ENCODE measurements at places on chromosomes 3 and 15.

DNA sequence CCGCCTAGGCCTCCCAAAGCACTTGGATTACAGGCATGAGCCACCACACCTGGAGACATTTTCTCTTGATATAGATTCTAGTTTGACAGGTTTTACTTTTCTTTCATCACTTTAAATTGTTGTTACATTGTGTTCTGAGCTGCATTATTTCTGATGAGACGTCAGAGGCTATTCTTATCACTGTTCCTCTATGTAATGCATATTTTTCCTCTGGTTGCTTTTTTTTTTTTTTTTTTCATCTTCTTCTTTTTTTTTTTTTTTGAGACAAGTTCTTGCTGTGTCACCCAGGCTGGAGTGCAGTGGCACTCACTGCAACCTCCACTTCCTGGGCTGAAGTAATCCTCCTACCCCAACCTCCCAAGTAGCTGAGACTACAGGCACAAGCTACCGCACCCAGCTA is 41.2 kb downstream of the TRA2B start:
- no peak for DNase-seq

DNA sequence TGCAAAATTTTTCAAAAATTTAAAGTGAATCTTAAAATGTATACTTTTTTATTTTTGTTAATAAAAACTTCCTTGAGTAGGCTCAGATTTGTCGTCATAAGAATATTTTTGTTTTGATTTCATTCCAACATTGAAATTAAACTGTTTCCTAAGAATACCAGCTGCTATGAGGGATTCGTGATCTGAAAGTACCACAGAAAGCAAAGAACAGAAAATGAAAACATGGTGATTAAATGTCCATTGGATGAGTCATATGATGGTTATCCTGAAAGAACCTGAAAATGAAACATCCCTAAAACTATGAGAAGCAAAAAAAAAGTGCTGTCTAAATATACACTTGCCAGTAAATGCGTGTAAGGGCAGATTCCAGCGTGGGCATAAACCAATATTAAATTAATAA is 143.8 kb downstream of the GMNC start:
- DNase-seq = no peak

DNA sequence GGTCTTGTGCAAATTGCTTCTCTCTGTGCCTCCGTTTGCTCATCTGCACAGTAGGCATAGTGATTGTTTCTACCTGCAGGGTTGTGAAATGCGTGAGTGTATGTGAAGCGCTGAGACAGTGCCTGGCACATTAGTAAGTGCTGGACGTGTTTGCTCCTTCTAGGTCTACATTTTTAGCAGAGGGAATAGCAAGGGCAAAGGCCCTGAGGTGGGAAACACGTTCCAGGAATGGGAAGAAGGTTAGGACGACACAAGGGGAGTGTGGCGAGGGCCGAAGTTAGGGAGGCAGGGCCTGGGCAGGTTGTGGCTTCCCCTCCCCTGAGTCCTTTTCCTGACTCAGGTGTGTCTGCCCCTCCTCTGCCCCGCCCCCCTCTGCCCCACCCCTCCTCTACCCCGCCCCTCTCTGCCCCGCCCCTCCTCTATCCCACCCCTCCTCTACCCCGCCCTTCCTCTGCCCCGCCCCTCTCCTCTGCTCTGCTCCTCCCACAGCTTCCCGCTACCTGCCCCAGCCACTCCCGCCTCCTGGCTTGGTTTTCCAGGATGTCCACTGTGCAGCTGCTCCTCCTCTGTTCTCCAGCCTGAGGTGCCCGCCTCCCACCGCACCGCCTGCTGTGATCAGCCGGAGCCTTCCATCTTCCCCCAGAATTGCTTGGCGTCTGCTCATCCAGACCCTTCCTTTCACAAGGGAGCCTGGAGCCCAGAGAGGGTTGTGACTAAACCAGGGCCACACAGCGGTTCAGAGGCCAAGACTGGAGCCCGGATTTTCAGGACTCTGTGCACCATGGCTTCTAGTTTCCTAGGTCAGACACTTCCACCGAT is 31.1 kb upstream of the SMAD6 start:
- peak; percentile 69 for DNase-seq

- DNase-seq = no peak
These were observed 1.3 kb downstream of the DENND4A start for GRCh38 chr15:65790694-65791334.

- DNase-seq = no peak
These were observed 11.1 kb downstream of the ADAMTS7 start for GRCh38 chr15:78800189-78800588.

GRCh38 chr3:284322-284721 is 87.8 kb downstream of the CHL1 start:
- DNase-seq = no peak

DNA sequence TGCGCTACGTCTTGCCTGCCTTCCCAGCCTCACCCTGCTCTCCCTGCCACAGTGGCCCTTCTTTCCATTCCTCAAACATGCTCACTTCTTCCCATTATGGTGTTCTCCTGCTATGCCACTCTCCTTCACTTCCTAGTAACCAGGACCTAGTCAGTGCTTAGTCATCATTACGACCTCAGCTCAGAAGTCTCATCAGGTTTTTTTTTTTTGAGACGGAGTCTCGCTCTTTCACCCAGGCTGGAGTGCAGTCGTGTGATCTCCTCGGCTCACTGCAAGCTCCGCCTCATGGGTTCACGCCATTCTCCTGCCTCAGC is 149.5 kb downstream of the GREM1 start:
- DNase-seq = no peak

DNA sequence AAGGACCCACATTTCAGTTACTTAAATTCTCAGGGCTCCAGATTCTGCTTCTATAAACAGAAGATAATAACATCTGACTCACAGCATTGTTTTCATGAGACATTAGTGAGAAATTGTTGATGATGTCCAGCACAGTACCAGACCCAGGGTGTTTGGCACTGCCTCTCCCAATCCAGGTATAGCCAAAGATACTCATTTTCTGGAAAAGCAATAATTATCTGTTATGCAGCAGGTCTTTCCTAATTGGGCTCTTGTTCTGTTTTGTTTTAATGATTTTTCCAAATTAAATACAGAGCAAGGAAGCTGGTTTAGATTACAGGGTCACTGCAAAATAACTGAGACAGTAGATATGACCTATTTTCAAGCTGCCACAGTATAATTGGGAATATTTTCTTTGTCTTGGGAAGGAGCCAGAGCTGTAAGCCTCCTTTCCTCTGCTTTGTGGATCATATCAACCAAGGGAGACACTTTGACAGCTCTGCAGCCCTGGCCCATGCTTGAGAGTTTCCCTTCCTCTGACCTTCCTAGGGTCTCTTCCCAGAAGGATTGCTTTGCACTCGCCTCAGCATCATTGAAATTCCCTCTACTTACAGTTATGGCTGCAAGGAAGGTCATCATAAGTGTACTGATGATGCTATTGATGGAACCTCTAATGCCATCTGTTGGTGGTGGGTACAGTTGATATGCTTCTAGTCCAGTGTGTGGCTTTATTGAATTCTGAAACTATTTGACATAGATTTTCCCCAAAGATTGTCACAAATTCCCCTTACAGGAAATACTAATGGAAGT is 522.4 kb upstream of the ADAMTS9 start:
- DNase-seq = no peak

DNA sequence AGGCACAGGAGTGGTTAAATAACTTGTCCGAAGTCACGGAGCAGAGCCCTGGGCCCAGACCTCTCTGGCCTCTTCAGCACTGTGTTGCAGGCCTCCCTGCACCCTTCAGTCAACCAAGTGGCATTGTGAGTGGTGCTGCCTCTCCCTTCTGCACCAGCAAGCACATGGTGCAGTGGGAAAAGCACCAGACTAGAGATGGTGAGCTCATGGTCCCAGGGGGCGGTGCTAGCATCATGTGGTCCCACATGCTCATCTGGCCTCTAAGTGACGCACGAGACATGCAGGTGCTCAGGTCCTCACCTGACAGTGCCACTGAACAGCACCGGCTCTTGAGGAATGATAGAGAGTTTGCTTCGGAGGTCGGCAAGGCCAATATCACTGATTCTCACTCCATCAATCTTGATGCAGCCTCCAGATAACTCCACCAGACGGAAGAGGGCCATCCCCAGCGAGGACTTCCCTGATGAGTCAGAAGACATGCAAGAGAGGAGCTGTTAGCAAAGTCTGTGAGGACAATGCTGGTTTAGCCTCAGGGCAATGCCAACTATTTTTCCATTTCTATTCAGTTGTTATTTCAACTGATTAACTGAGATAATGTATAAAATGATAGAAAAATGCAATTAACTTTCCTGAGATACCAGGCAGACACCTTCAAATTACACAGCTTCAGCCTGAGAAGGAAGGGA is 53.1 kb upstream of the PARL start:
- DNase-seq = no peak

- DNase-seq = no peak
These were observed 60.5 kb downstream of the SH3BP5 start for GRCh38 chr3:15271785-15272381.

- no peak for DNase-seq
These were observed 196.1 kb upstream of the IGF1R start for GRCh38 chr15:98452238-98452637.

GRCh38 chr3:72488738-72489035 is 359.6 kb downstream of the SHQ1 start:
- DNase-seq = no peak

- no peak for DNase-seq
These were observed 775.8 kb upstream of the ARPP21 start for GRCh38 chr3:34863485-34863884.

DNA sequence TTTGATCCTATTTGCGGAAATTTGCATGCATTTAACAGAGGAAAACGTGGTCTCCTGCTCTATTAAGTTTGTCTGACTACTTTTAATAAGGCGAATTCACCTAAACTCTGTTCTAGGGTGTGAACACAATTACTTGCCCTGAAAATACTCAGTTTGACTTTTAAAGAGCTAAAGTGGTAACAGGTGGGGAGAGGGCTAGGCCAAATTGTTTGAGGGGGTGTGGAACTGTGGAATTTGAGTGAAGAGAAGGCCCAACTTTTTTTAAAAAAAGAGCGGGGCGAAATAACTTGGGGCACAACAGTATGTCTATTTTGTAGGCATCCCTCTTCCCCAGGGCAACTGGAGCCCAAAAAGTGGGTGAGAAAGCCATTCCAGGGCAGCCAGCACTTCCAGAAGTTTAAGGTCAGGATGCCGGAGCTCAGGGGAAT is 580 bp upstream of the FXR1 start:
- DNase-seq = no peak

DNA sequence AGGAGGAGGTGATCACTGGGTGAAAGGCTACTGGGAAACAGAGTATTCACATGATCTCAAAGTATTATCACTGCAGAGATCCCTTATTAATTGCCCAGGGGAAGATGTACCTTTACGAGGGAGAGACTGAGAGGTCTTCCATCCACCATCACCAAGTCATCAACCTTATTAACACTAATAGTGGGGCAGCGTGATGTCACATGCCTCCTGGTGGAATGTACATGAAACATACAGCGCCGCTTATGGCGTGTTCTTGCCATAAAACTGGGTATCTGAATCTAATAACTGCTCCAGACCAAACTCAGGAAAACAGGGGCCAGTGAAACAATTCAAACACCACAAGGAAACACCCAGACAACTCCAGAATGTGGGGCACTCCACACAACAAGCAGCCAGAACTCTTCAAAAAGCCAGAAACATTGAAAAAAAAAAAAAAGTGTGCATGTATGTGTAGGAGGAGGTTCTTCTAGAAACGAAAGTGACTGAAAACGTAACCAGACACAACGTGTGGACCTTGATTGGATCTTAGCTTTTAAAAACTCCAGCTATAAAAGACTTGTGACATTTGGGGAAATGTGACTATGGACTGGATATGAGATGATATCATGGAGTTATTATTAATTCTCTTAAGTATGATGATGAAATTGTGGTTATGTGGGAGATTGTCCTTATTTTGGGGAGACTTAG is 4.6 kb downstream of the STIMATE start:
- DNase-seq = no peak

- DNase-seq = no peak
These were observed 161.5 kb downstream of the ARRDC4 start for GRCh38 chr15:98121957-98122356.

GRCh38 chr3:108221393-108221792 is 831 bp downstream of the IFT57 start:
- DNase-seq = peak; percentile 22

- DNase-seq = peak; percentile 9
These were observed 34.8 kb downstream of the DENND4A start for GRCh38 chr15:65757256-65757655.

- no peak for DNase-seq
These were observed 955.6 kb downstream of the ROBO1 start for GRCh38 chr3:78812166-78812565.

- no peak for DNase-seq
These were observed 103.9 kb downstream of the NTRK3 start for GRCh38 chr15:88152672-88153071.

DNA sequence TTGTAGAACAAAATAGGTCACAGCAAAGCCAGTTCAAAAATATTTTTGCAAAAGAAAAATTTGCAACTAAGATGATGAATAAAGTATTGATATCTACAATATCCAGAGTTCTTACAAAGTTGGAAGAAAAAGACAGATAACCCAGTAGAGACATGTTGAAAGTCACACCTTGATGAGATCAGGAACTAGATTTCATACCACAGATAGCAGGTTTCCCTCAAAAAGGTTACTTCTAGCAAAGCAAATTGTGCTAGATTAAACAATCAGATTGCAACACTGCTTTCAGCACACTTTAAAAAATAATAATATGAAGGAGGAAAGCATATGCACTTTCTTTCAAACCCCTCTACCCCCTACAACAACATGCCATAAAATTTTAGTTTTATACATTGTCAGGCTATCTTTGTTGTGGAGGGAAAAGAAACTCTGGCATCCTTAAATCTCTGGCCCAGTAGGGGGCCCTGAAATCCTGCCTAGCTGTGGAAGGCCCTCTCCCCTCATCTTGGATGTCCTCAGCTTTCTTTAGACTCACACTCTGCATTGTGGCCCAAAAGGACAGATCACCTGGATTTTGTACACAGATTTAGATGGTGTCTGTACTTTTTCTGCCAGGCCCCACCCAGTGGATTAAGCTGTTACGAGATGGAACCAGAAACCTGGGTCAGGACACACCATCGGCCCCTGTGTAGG is 50.9 kb downstream of the CCR3 start:
- no peak for DNase-seq

DNA sequence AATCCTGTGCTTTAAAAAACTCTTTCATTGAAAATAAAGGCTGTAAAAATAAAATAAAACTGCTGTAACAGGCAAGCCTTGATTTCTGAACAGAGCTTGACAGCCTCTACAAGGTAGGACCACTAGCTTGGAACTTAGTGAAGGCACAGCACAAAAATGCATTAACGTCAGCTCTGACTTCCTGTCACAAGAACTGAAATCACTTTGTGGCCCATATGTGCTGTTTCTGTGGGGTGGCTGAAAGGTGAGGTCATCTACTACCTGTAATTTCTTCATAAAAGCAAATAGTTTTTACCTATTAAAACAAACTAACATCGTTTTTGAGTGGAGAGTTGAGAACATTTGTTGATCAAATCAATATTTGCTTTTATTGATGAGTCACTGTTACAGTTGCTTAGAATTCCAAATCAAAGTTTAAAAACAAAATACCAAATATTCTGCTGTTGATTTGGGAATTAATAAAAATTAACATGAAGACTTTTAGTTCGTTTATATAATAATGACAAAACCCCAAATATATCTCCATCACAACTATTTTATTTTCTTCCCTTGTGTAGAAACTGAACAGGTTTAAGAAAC is 1034.1 kb downstream of the MCTP2 start:
- DNase-seq = no peak

- DNase-seq = no peak
These were observed 59.8 kb upstream of the CACNA2D3 start for GRCh38 chr3:54062546-54062945.

GRCh38 chr3:72134989-72135451 is 350.1 kb upstream of the PROK2 start:
- DNase-seq = no peak

GRCh38 chr3:122355612-122356011 is 27.4 kb downstream of the MIX23 start:
- DNase-seq = no peak
